ENCODE measurements at places on chromosomes 11 and 22.

DNA sequence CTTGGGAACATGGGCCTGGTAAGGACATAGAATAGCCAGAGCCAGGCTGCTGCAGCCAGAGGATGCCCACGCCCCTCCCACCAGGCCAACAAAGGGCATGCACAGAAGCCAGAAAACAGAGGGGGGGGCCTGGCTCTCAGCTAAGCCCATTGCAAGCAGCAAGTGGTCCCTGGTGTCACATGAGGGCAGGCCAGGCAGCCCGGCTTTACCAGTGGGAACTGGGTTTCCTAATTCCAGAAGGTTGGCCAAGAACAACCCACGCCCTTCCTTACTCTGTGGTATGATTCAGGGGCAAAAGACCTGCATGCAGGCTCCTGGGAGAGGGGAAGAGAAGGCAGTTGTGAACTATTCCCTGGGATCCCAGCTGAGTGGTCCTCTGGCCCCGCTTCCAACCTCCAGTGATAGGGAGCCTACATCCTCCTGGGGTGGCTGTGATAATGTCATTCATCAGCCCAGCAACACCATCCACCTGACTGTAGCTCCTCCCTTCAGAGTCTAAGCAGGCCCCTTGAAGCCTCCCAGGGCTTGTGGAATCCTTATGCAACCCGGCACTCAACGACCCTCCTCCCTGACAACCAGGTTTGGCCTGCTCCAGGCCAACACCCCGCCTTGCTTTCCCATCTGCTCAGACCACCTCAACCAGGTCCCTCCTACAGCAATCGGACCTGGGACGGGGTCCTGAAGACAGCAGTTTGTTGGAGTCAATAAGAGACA is 62.1 kb upstream of the LMO1 start:
- DNase-seq: peak; percentile 34

- no peak for DNase-seq
Observed at GRCh38 chr11:68141246-68142027, 20.2 kb upstream of the CHKA start.

- DNase-seq: no peak
Observed at GRCh38 chr11:1140642-1141490, 16.9 kb upstream of the MUC5AC start.

- DNase-seq: no peak
Observed at GRCh38 chr11:8087185-8087584, 6.2 kb downstream of the TUB start.

DNA sequence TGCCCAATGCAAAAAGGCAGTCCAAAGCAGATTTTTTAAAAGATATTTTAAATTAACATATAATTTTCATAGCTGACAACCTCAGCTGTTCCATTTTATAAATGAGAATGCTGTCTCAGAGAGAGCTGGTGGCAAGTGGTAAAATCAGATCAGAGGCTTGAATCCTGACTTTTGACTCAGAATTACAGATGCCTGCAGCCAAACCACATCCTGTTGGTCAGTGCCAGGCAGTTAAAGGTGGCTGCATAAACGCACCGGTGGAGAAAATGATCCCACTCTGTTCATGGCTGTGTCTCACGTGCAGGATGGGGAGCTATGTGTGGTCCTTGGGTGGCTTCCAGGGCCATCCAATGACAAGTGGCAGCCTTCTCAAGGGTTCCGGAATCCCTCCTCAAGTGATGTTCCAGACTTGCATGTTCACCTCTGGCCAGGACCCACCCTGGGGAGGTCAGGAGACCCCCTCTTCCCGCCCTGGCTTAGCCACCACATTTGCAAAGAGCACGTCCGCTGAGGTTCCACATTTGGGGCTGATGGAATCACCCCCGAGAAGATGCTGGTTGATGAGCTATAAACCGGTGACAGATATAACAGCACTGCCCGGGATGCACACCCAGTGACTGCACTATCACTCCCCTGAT is 155.5 kb downstream of the SHANK2 start:
- no peak for DNase-seq

GRCh38 chr11:19828382-19829108 is 115.9 kb downstream of the NAV2 start:
- DNase-seq: no peak

GRCh38 chr11:94183886-94184264 is 55.2 kb downstream of the PANX1 start:
- peak; percentile 66 for DNase-seq
